ENCODE measurements at places on chromosomes 2 and 18.

- DNase-seq, result no peak
These were observed 30.9 kb upstream of the IER3IP1 start for GRCh38 chr18:47206945-47207637.

DNA sequence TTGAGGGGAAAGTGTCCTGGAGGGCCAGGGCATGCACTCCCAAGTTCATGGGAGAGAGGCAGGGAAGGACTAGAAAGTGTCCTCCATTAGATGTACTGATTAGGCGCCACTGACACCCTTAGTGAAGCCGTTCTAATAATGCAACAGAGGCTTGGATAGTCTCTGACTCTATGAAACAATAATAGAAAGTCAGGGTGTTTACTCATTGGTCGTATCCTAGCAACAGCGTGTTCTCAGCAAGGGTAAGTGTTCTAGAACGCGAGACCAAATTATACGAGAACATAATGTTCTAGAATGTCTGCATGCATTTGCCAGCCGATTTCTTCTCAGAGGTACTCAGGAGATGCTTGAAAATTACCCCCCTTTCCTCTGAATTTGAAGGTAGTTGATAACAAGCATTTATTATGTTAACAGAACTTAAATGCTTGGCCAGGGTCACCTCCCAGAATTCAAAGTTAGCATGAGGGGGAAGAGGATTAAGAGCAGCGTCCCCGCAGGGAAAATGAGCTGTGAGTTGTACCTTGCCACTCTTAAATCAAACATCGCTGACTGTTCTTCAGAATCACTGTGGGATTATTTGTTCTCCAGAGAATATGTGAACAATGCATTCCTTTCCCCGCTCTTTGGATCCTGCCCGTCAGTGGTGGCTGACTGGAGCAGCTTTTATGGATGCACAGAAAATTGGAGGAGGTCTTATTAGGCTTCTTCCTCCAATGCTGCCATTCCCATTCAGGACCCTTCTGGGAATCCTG, 33.7 kb upstream of the PDIA6 start:
- no peak for DNase-seq

- no peak for DNase-seq
These were observed 5.1 kb downstream of the GPR75 start for GRCh38 chr2:53854678-53855077.

GRCh38 chr2:159774370-159774990, 23.5 kb downstream of the CD302 start:
- DNase-seq, result no peak

DNA sequence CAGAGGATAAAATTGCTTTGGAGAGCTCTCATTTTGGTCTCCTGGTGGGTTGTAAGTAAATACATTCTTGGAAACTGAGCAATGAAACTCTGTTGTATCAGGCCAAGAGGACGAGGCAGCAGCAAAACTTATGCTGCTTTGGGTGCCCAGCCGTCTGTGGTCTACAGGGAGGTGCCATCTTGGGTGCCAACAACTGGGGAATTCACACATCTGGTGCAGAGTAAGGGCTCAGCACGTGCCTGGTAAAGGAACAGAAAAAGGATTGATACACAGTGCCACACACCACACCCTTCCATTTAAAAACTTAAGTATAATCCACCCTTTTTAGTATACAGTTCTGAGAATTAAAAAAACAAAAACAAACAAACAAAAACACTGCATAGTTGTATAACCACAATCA, 221.9 kb downstream of the TSN start:
- DNase-seq, result no peak

GRCh38 chr2:62539606-62540407, 33.8 kb upstream of the TMEM17 start:
- DNase-seq, result no peak

- no peak for DNase-seq
These were observed 86.3 kb downstream of the SEMA4F start for GRCh38 chr2:74740395-74740740.
